NCI-H1930 (cell line): ENCODE measurements at places on chromosomes 3 and 15.

GRCh38 chr3:23377928-23378672 lies 175.0 kb downstream of the UBE2E2 start:
- DNase-seq = no peak

DNA sequence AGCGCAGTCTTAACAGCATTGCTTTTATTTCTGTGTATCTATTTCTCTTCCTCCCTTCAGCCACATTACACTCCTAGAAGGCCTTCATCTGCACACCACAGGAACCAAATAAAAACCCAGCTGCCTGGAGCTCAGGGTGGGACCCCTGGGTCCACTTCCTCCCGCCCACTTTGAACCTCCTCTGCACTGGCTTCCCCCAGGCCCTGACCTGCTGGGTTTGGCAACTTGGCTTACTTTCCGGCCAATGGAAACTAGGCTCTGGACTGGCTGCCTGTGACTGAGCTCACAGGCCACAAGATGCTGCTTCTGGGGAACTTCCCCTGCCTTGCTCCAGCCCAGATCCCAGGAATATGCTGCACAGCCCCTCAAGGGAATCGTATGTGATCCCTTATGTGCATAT lies 89.8 kb downstream of the SEMA5B start:
- DNase-seq = no peak

GRCh38 chr3:196431181-196432136 lies 768 bp downstream of the UBXN7 start:
- no peak for DNase-seq

DNA sequence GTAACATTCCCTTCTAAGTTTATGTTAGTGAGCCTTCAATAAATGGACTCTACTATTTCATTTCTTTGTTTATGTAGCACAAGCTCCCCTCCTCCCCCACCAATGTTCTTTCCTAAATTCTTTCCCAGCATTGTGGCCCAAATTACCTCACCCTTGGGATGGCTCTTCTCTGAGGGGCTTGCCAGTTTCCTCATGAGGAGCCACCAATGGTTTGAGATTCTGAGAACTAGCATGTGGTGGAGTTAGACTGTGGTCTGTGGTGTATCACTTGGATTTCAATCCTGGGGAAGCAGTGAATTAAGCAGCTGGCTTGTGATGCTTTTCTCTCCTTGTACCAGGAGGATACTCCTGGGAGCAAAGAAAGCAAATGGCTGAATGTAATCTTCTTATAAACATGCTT lies 50.0 kb upstream of the NPHP3 start:
- no peak for DNase-seq

DNA sequence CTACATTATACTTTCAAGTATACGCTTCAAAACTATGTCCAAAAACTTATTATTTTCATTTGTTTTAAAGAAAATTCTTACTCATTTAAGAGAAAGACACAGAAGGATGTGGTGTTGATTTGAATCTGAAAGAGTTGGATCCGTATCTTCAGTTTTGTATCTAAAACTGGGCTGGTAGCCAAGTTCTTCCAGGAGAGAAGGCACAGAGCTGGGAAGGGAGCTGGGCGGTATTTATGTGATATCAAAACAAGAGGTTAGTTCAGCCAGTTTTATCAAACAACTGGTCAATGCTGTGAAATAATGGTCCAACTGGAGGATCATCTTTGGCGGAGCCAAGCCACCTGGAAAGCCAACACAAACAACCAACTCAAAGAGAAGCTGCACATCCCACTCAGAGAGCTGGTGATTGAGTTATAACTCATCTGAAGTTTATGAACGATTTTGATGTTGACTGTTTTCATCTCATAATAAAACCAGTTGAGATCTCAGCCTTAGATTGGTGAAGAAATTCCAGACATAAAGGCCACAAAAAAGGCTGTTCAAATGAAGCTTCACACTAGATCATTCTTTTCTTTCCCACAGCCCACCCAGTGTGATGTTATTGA lies 489.6 kb upstream of the RASGRP1 start:
- no peak for DNase-seq

GRCh38 chr3:107765524-107765923 lies 242.8 kb downstream of the BBX start:
- DNase-seq = no peak

DNA sequence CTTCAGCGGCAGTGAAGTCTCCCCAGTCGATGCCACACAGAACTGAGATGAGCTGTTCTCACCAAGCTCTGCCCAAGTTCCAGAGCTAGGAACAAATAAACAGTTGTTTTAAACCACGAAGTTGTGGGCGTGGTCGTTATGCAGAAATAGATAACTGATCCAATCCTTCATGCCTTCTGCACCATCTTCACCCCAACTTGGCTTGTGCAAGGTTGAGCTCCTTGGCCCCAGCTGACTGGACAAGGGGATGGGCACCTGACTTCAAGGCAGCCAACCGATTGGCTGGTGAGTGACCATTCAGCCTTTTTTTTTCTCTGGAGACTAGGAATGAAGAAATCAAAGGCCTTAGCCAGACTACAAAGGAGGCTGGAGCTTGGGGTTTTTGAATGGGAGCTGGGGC lies 23.9 kb downstream of the LINGO1 start:
- no peak for DNase-seq

DNA sequence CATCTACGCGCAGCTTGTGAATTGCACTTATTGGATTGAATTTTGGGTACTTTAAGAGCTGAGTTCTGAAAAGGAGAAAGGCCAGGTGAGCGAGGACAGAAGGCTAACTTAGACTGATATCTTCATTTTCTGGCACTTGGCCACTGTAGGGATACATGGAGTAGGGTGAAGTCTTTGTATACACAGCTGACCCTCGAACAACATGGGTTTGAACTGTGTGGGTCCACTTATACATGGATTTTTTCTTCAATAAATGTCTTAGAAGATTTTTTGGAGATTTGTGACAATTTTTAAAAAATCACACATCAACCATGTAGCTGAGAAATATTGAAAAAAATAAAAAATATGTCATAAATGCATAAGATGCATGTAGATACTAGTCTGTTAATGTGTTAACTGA lies 18.3 kb downstream of the PTPRG start:
- no peak for DNase-seq

DNA sequence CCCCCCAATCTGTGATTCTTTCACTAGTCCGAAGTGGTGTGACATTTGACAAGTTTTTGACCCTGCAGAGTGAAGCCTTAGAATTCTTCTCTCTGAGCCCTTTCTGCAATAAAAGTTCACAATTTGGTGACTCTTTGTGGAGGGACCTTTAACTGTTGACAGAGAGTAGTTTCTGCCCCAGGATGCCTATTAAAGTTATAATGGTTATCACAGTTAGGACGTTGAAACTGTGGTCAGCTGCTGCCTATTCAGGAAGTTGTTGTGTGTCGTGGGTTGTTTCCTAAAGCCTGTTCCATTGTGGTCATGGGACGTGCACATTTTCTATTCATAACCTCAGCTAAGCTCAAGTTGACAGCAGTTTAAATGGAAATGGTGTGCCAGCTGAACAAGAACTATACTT lies 274.5 kb downstream of the NEK10 start:
- no peak for DNase-seq

DNA sequence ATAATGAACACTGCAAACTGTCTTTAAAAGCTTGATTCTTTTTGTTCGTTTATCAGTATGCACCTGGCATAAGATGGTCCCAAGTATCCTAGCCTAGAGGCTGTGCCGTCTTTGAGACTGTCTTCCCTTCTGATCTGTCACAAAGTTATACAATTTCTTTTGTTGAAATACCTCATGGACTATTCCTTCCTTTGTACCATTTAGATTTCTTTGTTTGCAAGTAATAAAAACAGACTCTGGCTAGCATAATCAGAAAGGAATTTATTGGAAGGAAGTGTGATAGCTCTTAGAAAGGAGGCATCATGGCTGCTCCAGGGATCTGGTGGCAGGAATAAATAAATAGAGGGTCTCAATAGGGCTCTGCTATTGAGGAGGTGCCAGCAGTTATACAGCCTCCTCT lies 280.4 kb downstream of the SLC9A9 start:
- no peak for DNase-seq

DNA sequence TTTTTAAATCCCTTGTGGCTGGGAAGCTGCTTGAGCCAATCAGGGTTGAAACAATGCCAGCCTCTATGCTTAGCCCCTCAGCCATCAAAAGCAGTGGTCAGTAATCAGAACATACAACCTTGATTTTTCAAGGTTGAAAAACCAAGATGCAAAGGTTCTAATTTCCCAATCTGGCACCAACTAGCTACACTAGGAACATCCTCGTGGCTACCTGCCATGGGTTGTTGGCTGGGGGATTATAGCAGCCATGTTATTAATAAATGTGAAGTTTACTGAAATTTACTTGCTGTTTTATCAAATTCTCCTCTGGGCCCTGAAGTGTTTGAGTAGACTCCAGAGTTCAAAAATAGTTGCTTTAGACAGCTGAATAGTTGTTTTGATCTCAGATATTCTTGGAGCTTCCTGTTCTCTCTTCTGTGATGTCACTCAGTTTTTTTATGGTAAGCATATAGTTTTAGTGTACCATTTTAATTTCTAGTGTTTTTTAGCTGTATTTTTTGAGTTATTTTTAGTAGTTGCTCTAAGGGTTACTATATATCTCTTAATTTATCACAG lies 31.9 kb downstream of the PCCB start:
- DNase-seq = no peak

GRCh38 chr3:184788751-184789150 lies 23.2 kb upstream of the VPS8 start:
- no peak for DNase-seq

GRCh38 chr3:23452408-23452807 lies 249.3 kb downstream of the UBE2E2 start:
- no peak for DNase-seq

GRCh38 chr3:162211470-162211869 lies 714.9 kb downstream of the OTOL1 start:
- no peak for DNase-seq
